ENCODE measurements at places on chromosomes 6 and 20. TPM values are rescaled to one million over a fixed set of nuclear protein-coding genes. Genes with fewer than 3 reads are reported as not detected.

- H3K4me3 ChIP-seq, result no peak overlapping the region
- H3K4me1 ChIP-seq, result peaks cover 31% of the 10 kb centered on the region
- no peak for DNase-seq
These were observed 314.9 kb downstream of the ALDH8A1 start for GRCh38 chr6:134634966-134635365.

- H3K27me3 ChIP-seq, result no peaks in the 10 kb centered on the region
- DNase-seq, result no peak
- H3K36me3 ChIP-seq, result peaks cover 9% of the 10 kb centered on the region
- peaks cover 81% of the 10 kb centered on the region for H3K4me1 ChIP-seq
These were observed 11.6 kb upstream of the TAGAP start for GRCh38 chr6:159056432-159056831.

- no peak overlapping the region for H3K4me3 ChIP-seq
- no peak overlapping the region for H3K27ac ChIP-seq
- no peaks in the 10 kb centered on the region for H3K27me3 ChIP-seq
- H3K36me3 ChIP-seq, result no peaks in the 10 kb centered on the region
These were observed 559.6 kb downstream of the RFPL4B start for GRCh38 chr6:112906726-112907125.

DNA sequence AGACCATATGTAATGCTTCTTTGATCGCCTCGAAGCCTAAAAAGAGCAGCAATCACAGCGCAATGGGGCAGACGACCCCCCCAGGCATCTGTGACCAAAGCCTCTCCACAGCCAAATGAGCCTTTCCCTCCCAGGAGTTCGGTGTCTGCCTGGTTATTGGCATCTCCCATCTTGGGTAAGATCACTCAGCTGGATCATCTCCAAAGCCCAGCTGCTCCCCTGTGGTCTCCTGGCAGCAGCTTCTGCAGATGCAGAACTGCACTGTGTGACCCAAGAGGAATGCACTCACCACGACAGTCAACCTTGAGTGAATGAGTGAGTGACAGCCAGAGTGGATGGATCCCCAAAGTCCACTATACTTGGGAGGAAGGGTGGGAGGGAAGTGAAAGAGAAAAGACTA lies 44.8 kb upstream of the IYD start:
- DNase-seq, result no peak
- H3K4me1 ChIP-seq, result no peaks in the 10 kb centered on the region
- H3K36me3 ChIP-seq, result no peaks in the 10 kb centered on the region
- no peak overlapping the region for H3K4me3 ChIP-seq

DNA sequence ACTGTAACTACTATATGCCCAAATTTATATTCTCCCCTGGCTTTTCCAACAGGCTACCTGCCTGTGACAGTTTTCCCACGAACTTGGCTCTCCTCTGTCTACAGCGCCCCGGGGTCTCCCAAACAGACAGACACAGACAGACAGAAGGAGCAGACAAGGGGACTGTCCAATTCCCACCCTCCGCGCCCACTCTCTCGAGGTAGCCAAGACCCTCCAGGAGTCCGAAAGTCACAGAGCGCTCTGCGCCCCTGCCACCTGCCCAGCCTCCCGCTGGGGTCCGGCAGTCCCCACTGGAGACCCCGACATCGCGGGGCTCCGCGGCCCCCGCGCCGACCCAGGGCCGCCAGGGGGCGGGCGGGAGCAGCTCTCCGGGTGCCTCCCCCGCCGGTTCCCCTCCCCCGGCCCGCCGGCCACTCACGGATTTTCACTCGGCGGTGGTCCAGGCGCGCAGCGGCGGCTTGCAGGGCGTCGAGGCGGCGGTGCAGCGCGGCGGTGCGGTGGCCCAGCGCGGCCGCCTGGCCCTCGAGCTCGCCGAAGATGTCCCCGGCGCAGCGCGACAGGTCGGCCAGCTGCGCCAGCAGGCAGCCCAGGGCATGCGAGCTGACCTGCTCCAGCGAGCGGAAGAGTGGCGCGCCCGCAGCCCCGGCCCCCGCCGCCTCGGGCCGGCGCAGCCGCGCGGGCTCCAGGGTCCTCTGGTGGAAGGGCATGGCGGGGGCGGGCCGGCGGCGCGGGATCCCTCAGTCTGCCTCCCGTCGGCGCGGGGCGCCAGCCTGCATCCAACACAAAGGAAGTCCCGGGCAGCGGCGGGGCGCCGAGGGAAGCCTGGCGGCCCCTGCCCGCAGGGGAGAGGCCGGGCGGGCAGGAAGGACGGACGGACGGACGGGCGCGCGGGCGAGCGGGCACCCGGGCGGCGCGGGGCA lies 81.3 kb upstream of the CCDC28A start:
- H3K4me1 ChIP-seq, result peaks cover 6% of the 10 kb centered on the region
- H3K4me3 ChIP-seq, result peak overlapping the region; percentile 70
- H3K27ac ChIP-seq, result no peak overlapping the region
- H3K36me3 ChIP-seq, result no peaks in the 10 kb centered on the region

DNA sequence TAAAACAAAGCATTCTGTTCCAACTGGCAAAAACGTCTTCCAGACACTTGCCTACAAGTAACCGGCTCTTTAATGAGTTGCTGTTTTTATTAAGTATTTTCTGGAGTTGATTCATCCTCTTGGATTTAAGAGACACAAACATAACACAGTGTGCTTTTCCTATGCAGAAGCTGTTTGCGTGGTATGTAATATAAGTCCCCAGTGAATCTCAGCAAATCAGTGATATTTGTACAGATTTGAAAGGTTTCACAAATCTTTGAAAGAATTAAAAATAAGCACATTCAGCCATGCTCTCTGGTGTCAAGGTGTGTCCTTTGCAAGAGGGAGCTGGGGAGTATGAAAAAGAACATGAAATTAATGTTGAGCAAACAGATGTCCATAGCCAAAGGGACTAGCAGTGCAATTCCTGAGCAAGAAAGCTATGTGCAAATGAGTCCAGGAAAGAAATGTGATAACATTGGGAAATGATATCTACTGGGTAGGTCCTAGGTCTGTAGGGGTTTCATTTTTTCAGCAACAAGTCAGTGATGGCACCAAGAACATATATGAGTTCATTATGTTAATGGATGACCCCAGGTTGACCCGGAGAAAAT lies 170.1 kb upstream of the PHACTR1 start:
- no peaks in the 10 kb centered on the region for H3K27me3 ChIP-seq
- no peak for DNase-seq
- no peaks in the 10 kb centered on the region for H3K36me3 ChIP-seq
- H3K27ac ChIP-seq, result no peak overlapping the region
- no peaks in the 10 kb centered on the region for H3K4me1 ChIP-seq

- H3K27ac ChIP-seq, result no peak overlapping the region
- H3K4me3 ChIP-seq, result no peak overlapping the region
- DNase-seq, result no peak
- H3K27me3 ChIP-seq, result peaks cover 17% of the 10 kb centered on the region
These were observed 41.0 kb upstream of the SMIM8 start for GRCh38 chr6:87281426-87281825.

GRCh38 chr6:111269401-111269970 lies 182.2 kb downstream of the SLC16A10 start:
- H3K4me1 ChIP-seq, result peaks cover 5% of the 10 kb centered on the region
- H3K36me3 ChIP-seq, result peaks cover 65% of the 10 kb centered on the region
- no peak overlapping the region for H3K4me3 ChIP-seq

DNA sequence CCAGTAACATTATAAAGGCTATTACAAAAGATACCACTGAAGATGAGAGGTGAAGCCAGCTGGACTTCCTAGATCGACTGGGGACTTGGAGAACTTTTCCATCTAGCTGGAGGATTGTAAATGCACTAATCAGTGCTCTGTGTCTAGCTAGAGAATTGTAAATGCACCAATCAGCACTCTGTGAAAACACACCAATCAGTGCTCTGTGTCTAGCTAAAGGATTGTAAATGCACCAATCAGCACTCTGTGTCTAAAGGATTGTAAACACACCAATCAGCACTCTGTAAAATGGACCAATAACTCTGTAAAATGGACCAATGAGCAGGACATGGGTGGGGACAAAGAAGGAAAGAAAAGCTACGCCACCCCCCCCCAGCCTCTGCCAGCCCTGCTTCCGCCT lies 13.6 kb upstream of the RPS10 start:
- peaks cover 2% of the 10 kb centered on the region for H3K27me3 ChIP-seq
- peaks cover 3% of the 10 kb centered on the region for H3K4me1 ChIP-seq
- DNase-seq, result no peak
- no peak overlapping the region for H3K4me3 ChIP-seq
- no peak overlapping the region for H3K27ac ChIP-seq
- no peaks in the 10 kb centered on the region for H3K36me3 ChIP-seq

The EYA2 gene
- not detected for total RNA-seq

The UNC5CL gene
- 1.3 TPM for total RNA-seq

Data from activated CD8-positive, alpha-beta memory T cell treated with anti-CD3 and anti-CD28 coated beads, Interleukin-2, amount 10 ng/mL, durations not matched to agents 7 days and 5 days (primary cell).